C1 segment of cervical spinal cord (tissue), 14 donors: ENCODE measurements at places on chromosomes 3 and 15.

GRCh38 chr3:172174513-172175253 is 135.3 kb downstream of the FNDC3B start:
- DNase-seq, result no peak

GRCh38 chr3:126104742-126105605 is 21.1 kb upstream of the SLC41A3 start:
- DNase-seq, result no peak

DNA sequence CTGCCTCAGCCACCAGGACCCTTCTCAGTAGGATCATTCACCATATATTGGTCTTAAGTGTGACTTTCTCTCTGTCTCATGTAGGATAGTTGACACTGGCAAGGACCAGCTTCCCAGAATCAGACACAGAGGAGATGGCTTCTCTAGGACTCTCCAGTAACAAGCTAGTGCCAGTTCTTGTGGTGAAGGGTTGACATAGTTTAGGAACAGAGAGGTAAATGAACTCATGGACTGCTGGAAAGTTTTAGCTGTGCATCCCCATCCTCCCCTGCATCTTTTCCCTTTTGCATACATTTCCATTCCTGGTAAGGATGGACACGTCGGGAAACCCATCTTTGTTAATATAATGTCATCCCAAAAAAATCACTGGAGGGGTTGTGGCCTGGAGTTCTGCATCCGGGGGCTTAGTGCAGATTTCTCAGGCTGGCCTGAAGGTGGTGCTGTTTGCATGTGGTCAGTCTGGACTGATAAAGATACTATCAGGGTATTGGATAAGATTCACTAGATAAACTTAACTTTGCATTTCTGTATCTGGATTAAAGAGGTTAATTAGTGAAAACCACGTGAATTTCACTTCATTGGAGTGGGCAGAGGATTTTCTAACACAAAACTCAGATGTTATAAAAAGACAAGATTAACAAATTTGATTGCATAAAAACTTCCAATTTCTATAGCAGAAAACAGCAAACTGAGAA is 110.8 kb downstream of the TBC1D2B start:
- DNase-seq, result no peak

DNA sequence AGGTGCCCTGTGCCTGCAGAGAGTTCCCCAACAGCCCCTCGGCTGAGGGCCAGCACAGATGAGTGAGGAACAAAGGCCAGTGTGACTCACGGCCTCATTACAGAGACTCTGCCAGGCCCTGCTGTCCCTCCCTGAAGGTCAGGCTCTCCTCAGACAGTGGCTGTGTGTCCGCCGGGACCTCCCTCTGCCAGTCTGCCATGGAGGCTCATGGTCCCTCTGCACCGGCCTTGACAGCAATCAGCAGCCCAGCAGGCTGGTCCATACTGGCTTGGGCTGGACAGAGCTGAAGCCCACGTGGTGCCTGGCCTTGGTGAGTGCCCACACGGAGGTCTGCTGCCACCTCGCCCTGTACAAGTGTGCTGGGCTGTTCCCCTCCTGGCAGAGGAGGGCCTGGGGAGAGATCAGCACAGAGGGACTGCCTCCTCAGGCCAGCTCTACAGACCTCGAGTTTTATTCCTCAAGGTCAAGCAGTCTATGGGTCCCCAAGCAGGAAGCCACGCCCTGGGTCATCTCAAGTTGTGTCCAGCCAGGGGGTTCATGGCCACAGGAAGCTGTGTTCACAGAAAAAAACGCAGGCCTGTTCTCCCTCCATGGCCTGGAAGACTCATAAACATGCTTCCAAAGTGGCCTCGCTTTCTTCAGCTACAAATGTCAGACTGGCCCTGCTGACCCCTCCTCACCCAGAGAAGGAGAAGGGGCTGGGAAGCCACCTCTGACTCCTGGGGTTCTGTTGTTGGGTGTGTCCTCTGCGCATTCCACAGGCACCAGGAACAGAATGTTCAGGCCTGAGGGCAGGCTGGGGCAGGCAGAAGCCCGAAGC is 27.0 kb downstream of the SLC41A3 start:
- DNase-seq, result peak; percentile 14

DNA sequence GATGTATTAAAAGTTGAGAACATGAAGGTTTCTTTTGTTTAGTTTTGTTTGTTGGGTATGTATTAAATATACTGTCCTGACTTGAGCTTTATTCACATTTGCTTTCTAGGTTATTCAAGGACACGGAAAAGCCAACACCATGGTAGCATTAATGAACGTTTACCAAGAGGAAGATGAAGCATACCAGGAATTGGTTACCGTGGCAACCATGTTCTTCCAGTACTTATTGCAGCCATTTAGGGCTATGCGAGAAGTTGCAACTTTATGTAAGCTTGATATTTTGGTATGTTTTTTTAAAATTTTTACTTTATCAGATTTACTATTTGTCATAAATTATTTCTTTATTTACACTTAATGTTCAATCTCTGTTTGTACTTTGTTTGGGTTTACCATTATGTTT is 3.6 kb downstream of the WHAMM start:
- no peak for DNase-seq

DNA sequence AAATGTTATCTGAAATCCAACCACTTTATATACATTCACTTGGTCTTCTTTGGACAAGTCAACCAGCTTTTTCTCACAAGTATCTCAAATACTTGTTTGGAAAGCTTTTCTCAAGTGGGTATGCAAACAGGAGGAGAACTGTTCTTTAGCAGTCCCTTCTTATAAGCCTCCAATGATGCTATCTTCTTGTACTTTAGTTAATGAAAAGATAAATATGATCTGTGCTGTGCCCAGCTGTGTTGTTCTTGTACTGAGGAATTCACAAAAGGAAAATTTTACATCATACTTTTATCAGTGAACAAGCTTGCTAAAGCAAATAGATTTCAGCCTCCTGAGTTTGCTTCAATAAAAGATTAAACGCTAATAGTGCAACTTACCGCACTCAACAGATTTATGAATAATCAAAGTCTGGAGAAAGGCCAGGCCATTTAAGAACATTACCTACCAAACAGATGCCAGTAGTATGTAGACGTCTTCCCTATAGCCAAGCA is 395.2 kb downstream of the MECOM start:
- no peak for DNase-seq
